Pulmonary artery endothelial cell (primary cell): ENCODE measurements at places on chromosomes 11 and 22. TPM values are rescaled to one million over a fixed set of nuclear protein-coding genes. Genes with fewer than 3 reads are reported as not detected.

DNA sequence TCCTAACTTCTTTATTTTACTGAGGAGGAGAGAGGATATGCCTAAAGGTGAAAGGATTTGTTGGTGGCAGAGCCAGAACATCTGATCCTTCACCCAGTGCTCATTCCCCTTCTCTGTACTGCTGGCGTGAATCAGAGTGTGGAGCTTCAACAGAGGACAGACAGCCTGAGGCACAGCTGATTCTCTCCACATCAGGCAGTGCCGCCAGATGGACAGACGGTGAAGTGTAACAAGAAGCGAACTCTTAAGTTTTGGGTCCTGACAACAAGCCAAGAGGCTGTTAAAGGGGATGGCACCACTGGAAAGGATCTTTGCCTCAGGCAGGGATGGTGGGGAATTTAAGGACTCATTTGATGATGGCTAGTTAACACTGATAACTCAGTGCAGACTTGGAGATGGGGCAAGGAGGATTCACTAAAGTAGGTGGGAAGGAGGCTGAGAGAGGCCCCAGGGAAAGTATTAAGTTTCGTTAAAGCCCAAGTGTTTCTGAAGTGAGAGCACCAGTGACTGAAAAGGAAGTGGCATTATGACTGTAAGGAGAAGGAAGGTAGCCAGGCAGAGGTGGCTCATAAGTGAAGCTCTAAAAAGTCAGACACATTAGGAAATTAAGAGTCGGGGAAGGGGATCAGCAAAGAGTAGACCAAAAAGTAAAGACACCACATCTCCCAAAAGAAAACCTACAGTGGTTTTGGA lies 81.3 kb downstream of the CLPB start:
- no peak for DNase-seq

- no peak for DNase-seq
These were observed 14.9 kb downstream of the RTN4RL2 start for GRCh38 chr11:57475191-57475590.

Gene GRAP2
- not detected in 2 replicates for total RNA-seq

DNA sequence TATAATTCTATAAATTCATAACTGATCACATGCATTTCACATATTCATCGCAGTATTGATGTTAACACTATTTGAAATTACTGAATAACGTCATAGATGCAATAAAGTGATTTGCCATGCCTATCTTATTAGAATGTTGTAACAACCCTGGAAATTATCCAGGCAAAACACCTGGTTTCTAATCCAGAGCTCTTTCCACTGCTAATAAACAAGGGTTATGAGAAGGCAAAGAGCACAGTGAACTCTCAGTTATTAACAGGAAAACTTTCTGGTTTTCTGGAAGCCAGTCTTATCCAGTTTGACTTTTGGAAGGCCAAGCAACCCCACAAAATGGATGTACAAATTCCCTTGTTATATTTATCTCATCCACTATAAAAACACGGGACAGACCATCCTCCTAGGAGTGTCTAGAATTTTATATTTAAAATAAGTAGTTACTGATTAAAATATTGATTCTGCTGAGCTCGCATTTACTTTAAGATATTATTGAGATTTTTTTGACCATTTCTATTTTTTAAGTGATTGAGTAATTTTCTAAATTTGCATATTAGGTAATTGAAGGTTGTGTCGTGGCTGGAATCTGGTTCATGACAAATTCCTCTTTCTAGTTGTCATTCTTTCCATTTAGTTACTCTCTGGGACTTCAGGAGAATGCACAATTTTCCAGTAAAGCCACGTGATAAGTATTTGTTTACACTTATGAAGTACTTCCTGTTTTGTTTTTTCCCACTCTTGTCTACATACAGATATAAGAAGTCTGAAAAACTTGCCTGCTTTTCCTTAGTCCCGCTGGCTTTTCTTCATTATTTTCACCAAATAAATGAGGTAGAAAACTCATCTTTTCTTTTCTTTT lies 47.9 kb downstream of the DCUN1D5 start:
- no peak for DNase-seq

Gene EED
- 18.7 and 27.7 TPM in 2 replicates for total RNA-seq

Gene CD248
- 0.04 TPM in 1 of 2 replicates, not detected in the other for total RNA-seq

Gene MS4A12
- not detected in 2 replicates for total RNA-seq

DNA sequence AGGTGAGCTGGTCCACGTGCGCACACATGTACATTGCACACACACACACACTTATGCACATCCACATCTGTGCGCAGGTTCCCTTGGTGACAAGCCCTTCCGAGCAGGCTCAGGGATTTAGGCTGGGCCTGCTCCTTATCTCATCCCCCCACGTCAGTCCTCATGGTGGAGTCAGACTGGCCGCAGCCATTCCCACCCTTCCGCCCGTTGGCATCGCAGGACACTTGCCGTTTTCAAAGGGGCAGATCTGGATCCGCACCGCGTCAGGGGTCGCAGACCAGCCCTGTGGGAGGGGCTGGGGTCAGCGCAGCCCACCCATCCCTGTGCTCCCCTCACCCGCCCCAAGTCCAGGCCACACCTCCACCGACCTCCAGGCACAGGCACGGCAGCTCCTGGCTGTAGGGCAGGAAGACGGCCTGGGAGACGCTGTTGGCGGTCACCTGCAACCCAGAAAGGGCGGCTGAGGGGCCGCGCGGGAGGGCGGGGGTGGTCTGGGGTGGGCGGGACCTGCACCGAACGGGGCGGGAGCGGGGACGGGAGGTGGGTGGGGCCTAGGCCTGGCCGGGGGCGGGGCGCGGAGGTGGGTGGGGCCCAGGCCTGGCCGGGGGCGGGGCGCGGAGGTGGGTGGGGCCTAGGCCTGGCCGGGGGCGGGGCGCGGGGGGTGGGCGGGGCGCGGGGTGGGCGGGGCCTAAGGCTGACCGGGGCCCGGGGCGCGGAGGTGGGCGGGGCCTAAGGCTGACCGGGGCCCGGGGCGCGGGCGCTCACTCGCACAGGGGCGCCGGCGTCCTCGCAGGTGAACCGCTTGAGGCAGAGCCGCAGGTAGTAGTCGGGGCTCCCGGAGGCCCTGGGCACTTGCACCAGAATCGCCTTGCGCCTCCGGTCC lies 13.3 kb downstream of the IL17REL start:
- no peak for DNase-seq

Gene OR4A16
- not detected in 2 replicates for total RNA-seq

DNA sequence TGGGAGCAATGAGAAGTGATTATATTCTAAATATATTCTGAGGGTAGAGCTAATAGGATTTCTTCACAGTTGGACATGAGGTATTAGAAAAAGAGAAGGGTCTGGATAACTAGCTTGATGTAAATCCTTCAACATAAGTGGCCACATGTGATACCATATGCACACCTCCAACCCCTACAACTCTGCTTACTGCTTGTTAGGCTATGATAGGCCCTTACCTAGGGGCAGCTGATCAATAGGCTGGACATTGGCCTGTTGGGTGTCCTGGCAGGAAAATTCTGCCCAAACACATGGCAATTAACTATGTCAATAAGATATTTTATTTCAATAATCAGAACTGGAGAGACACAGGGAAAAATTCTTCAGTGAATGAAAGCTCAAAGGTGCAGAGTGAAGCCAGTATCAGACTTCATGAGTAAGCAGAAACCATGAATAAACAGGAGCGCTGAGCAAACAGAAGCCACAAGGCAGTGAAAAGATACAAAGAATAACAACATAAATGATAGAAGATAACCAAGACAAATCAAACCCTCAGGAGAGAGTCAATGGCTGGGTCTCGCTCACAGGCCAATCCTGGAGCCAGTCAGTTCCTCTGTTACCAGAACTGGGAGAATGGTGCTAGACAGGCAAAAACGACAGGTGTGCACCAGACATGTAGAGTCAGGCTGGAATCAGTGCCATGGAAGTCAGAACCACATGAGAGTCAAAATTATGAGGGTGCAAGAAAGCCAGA lies 46.3 kb upstream of the PSMA1 start:
- no peak for DNase-seq

GRCh38 chr22:45429424-45429823 lies 15.9 kb downstream of the RIBC2 start:
- DNase-seq = no peak

Gene PRRG4
- total RNA-seq = 0.07 and 0.49 TPM in 2 replicates

- no peak for DNase-seq
These were observed 15.0 kb downstream of the SMIM38 start for GRCh38 chr11:69170704-69171103.

DNA sequence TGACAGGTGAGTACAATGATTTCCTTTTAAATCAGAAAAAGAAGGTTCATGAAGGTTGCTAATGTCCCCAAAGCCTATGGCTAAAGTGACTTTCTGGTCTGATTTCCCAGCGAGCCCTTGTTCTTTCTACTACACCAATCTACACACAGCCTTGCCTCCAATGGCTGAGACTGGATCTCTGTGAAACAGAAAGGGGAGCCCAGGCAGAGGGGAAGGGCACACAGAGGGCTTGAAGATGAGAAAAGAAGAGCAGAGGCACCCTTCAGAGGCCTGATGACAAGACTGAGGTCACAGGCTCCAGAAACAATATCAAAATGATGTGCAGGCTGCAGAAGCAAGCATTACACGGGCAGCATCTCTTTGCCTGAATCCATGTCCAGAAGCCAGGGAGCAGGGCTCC lies 1.5 kb downstream of the SYN3 start:
- no peak for DNase-seq

- DNase-seq = no peak
These were observed 21.6 kb downstream of the CYB5R2 start for GRCh38 chr11:7651700-7652099.

Gene MUC2
- total RNA-seq = not detected in 2 replicates

Gene BTBD18
- total RNA-seq = not detected in 2 replicates

Gene ARHGAP8
- total RNA-seq = 0.07 TPM in 1 of 2 replicates, not detected in the other

GRCh38 chr11:20451568-20451967 lies 64.1 kb downstream of the PRMT3 start:
- no peak for DNase-seq

DNA sequence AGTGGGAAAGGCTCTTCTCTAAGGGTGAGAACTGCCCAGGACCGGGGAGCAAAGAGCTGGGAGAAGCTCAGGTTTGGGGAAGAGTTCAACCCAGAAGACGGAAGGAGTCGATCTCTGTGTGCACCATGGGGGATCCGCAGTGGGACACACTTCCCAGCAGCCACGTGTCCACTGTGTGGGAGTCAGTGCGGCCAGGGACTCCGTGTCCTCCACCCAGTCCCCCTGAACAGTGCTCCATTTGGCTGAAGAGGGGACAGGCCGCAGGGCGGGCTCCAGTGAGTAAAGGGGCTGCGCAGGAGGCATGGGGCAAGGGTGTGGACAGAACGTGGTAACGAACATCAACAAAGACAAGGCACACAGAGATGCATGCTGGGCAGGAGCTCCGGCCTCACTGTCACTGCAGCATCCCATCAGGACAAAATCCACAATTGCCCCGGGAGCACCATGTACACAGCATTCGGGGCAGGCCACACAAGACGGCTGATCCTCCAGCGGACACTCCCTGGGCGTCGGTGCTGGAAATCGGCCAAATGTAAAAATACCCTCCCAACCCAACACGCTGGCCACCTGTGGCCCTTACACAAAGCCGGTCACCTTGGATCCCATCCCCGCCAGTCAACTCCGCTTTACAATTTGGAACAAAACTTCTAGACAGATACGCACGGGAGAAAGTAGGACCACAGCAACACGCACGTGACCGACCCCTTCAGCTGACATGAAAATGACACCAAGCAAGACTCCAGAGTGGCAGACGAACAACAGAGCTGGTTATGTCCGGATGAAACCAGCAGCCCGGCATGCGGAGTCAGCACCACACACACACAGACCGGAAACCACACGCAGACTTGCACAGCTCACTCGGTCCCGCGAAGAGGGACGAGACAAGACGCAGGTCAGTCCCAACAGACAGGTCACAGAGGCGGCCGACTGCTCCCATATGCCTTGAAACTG lies 366.8 kb downstream of the SHANK2 start:
- no peak for DNase-seq

DNA sequence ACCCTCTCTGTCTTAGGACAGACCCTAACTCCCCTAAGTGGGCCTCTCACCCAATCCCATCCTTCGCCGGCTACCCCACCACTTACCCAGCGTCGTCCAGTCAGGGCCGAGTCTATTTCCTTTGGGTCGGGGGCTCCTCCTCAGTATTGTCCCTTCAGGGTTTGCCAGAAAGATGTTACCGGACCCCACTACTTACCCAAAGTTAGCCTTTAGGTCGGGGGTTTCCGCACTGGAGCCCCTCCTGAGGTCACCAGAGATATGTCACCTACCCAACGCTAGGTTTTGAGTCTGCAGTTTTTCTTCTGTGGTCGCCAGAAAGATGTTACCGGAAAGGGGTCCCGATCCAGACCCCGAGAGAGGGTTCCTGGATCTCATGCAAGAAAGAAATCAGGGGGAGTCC lies 17.9 kb upstream of the B4GALNT4 start:
- DNase-seq = no peak

Gene ELFN2
- total RNA-seq = under 0.01 and 0.04 TPM in 2 replicates

- no peak for DNase-seq
These were observed 7.0 kb downstream of the PARVG start for GRCh38 chr22:44187652-44188230.

- DNase-seq = no peak
These were observed 3.5 kb downstream of the SYVN1 start for GRCh38 chr11:65130631-65131416.

DNA sequence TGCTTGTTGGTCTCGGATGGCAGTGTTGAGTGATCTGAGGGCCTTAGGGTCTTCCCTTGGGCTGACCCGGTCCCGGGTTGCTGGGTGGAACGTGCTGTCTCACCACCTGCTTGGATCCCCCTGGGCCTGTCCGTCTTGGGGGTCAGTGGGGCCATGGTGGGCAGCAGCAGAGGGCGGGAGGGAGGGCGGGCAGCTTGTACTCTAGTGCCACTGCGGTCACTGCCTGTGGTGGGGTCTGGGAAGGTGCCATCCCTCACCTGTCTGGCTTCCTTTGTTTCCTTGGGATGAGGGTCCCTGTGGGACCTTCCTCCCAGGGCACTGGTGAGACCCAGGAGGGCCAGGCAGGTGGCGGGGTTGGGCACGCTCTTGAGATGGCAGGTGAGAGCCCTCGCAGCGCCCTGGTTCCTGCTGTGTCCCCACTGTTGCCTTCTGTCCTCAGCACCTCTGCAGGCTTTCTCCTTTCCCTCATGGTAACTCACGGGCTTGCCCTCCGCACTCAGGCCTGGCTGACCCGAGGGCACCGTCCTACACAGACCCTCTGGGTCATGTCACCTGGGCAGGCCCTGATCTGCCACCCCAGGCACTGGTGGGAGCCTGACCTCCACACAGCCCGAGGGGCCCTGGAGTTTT lies 34.2 kb downstream of the TBC1D22A start:
- no peak for DNase-seq

Gene OR52I2
- not detected in 2 replicates for total RNA-seq
